ENCODE measurements at places on chromosomes 11 and 22.

DNA sequence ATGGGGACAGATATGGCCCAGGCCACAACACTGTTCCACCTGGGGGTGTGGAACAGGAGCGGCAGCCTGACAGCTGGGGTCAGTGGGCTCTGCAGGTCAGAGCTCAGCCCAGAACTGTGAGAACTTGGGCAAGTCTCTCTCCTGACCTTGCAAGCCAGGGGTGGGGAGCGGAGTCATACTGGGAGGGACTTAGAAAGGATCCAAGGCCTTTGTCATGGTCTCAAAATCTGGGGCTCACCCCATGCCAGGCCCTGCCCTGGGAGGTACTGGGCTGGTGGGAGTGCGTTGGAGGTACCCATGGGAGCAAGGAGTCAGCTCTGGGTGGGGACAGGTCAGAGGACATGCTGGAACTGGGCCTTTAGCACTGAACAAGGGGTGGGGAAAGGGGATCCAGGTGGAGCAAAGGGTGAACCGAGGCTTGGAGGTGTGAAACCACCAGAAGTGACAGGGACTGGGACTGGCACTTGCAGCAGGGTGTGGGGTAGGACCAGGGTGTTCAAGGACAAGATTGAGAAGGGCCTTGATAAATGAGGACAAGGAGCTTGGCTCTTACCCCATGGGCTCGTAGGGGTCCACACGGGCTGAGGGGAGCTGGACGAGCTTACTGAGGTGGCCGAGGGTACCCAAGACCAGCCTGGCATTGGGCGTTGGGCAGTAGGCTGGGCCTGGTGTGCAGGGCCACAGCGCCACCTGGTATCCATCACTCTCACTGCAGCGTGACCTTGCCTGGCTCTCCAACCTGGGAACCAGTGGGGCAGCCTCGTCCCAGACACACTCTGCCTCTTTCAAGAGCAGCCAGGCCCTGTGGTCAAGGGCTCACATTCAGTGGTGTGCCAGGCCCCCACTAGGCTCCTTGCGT, 7.4 kb upstream of the PMM1 start:
- DNase-seq = peak; percentile 56

GRCh38 chr11:8098879-8099278, 17.9 kb downstream of the TUB start:
- peak; percentile 25 for DNase-seq

- no peak for DNase-seq
Observed at GRCh38 chr11:95434489-95435057, 203.6 kb upstream of the SESN3 start.

GRCh38 chr11:79330651-79331050, 110.2 kb downstream of the TENM4 start:
- DNase-seq = no peak

GRCh38 chr11:1368966-1369365, 20.8 kb upstream of the BRSK2 start:
- DNase-seq = no peak

GRCh38 chr22:29801796-29802195, 34.6 kb downstream of the UQCR10 start:
- no peak for DNase-seq

- no peak for DNase-seq
Observed at GRCh38 chr22:49048591-49048990, 779.1 kb downstream of the BRD1 start.

- DNase-seq = no peak
Observed at GRCh38 chr11:133425245-133425644, 107.1 kb downstream of the OPCML start.

DNA sequence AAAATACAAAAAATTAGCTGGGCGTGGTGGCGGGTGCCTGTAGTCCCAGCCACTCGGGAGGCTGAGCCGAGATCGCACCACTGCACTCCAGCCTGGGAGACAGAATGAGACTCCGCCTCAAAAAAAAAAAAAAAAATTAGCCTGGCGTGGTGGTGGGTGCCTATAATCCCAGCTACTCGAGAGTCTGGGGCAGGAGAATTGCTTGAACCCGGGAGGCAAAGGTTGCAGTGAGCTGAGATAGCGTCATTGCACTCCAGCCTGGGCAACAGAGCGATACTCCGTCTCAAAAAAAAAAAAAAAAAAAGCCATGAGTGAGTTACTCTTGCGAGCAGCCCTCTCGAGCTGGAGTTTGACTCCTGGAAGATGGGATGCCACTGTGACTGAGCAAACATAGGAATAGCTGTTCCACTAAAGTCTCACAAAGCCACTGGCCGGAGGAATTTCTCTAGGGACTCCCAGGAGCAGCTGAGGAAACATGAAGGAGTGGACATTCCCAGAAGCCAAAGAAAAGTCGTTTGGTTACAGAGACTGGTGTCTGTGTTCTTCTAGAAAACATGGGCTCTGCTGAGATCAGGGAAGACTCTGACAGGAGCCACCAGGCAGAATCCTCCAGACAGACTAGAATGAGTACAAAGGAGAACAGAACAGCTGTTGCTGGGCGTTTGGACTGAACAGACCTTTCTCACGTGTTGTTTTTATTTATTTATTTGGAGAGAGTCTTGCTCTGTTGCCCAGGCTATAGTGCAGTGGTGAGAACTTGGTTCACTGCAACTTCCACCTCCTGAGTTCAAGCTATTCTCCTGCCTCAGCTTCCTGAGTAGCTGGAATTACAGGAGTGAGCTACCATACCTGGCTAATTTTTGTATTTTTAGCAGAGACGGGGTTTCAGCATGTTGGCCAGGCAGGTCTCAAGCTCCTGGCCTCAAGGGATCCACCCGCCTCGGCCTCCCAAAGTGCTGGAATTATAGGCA, 32.4 kb upstream of the MYH9 start:
- DNase-seq = no peak

DNA sequence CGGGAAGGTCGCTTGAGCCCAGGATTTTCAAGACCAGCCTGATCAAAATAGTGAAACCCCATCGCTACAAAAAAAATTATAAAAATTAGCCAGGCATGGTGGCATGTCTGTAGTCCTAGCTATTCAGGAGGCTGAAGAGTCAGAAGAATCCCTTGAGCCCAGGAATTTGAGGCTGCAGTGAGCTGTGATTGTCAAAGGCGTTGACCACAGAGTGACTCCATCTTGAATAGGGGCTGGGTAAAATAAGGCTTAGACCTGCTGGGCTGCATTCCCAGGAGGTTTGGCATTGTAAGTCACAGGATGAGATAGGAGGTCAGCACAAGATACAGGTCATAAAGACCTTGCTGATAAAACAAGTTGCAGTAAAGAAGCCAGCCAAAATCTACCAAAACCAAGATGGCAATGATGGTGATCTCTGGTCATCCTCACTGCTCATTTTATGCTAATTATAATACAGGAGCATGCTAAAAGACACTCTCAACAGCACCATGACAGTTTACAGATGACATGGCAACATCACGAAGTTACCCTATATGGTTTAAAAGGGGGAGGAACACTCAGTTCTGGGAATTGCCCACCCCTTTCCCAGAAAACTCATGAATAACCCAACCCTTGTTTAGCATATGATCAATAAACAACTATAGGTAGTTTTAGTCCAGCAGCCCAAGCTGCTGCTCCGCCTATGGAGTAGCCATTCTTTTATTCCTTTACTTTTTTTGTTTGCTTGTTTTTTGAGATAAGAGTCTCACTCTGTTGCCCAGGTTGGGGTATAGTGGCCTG, 2.8 kb upstream of the RDX start:
- DNase-seq = no peak

- peak; percentile 21 for DNase-seq
Observed at GRCh38 chr11:130001461-130002351, 929 bp downstream of the PRDM10 start.

Measured in amniotic epithelial cell (primary cell).